Pancreas (tissue), 10 donors: ENCODE measurements at places on chromosomes 4 and X. TPM values are rescaled to one million over a fixed set of nuclear protein-coding genes. Genes with fewer than 3 reads are reported as not detected.

- peak; percentile 28 for DNase-seq
Measured at GRCh38 chrX:110317061-110317819, 645 bp downstream of the AMMECR1 start.

GRCh38 chr4:54712206-54712605, 54.4 kb downstream of the KIT start:
- DNase-seq, result no peak

DNA sequence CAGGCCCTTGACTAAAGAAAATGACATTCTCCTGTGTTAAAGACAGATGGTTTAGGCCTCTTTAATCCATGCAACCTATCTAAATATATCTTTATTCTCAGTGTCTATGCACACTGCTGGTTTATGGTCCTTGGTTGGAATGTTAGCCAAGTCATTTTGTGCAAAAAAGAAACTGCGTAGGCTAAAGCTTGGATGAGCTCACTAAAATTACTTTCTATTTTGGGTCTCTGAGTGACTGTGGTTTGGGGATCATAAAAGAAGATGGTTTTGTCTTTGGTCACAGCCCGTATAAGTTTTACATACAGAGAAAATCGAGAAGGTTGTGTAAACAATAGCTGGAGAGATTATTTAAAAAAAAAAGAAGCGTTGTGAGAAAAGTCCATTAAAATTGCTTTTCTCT, 443.6 kb downstream of the UBE2NL start:
- no peak for DNase-seq

Gene TAF7L
- total RNA-seq, result not detected

Gene ATP2B3
- 0.03 TPM for total RNA-seq

Gene CLDN22
- not detected for total RNA-seq
